Glomerular endothelial cell (primary cell): ENCODE measurements at places on chromosomes 6 and 20. TPM values are rescaled to one million over a fixed set of nuclear protein-coding genes. Genes with fewer than 3 reads are reported as not detected.

The TAGAP gene
- total RNA-seq: not detected in 2 replicates

The SLC17A3 gene
- total RNA-seq: not detected in 2 replicates

The HLA-DRB1 gene
- 12.7 and 20.4 TPM in 2 replicates for total RNA-seq

The SEL1L2 gene
- total RNA-seq: not detected in 2 replicates

The GPX6 gene
- total RNA-seq: not detected in 2 replicates

The ULBP1 gene
- total RNA-seq: 3.3 and 4.1 TPM in 2 replicates

- DNase-seq: no peak
Measured at GRCh38 chr20:31474097-31474436, 860 bp downstream of the DEFB124 start.

DNA sequence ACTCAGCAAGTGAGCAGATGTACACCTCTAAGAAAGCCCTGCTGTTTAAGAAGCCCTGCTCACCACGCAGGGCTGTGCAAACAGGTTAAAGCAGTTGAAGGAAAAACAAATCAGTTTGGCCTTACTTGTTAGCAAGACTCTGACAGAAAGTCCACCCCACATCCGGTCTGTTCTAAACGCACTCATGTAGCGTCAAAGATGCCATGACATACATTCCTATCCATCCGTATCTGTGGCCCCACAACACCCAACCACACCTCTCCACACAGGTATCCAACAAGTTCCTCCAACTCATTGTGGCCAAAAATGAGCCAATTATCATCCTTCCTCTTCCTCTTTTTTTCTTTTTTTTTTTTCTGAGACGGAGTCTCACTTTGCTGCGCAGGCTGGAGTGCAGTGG lies 22.8 kb upstream of the RAB22A start:
- DNase-seq: no peak

- DNase-seq: no peak
Measured at GRCh38 chr6:23280437-23280836, 711.1 kb downstream of the HDGFL1 start.

GRCh38 chr6:146498309-146498708 lies 45.3 kb upstream of the RAB32 start:
- no peak for DNase-seq

DNA sequence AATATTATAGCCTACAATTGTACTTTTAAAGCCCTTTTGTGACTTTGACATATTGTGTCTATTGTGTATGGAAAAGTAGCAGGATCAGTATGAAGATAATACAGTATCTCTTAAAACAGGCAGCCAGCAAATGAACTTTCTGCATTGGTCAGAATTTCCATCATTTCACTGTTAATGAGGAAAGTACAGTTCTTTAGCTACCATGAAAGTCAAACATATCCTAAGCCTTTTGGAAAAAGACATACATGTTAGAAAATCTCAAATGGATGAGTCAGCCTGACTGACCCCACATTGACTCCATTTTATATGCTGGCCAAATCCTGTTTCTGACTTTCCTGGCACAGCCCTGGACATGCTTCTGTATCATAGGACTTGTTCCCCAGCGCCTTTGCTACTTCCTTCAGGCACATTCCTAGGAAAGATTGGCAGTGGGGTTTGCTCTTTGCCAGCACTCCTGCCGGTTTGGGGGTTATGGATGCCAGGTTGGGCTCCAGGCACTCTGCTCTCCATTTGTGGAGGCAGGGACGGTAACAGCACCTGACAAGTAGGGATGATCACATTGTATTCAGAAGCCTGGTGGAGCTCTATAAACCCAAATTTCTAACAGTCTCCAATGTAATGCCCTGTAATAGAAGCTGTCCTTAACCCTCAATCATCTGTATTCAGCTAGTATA lies 43.7 kb downstream of the TOP1 start:
- no peak for DNase-seq

DNA sequence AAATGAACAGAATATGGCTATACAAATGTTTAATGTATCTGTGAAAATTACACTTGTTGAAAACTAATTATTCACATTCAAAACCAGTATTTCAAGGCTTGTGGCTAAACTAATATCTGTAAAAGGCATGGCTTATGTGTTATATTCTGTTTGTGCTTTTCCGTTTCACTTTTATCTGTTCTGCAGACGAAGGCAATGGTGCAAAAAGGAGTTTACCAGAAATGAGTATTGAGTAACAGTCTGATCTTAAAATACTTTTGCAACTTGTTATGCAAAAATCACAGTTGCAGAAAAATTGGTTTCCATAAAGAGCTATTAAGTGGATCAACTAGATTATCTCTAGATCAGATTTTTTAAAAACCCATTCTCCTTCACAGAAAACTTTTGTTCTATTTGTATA lies 9.4 kb upstream of the STX11 start:
- DNase-seq: no peak

DNA sequence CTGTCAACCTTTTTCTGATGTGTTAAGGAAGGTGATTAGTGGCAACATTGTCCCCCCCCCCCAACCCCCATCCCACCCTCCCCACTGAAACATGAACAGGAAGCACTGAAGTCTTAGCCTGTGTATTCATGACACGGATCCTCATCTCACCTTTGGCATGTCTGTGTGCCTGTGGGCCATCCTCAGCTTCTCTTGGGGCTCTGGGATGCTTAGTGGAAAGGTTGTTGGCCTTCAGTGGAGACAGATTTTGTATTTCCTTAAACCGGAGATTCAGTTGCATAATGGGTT lies 93.6 kb downstream of the RREB1 start:
- no peak for DNase-seq

- DNase-seq: no peak
Measured at GRCh38 chr6:89716532-89716931, 78.0 kb upstream of the LYRM2 start.

GRCh38 chr6:39684790-39685488 lies 40.3 kb downstream of the KIF6 start:
- no peak for DNase-seq

- DNase-seq: no peak
Measured at GRCh38 chr20:41137614-41138474, 501 bp downstream of the PLCG1 start.

- DNase-seq: no peak
Measured at GRCh38 chr6:166253281-166253681, 54.9 kb downstream of the PRR18 start.

- no peak for DNase-seq
Measured at GRCh38 chr6:170143401-170144150, 147.3 kb downstream of the DLL1 start.

- no peak for DNase-seq
Measured at GRCh38 chr6:134826889-134827737, 122.8 kb downstream of the ALDH8A1 start.
